ENCODE measurements at places on chromosomes 2 and 18.

GRCh38 chr2:236608710-236609109 lies 39.1 kb downstream of the ACKR3 start:
- DNase-seq: no peak

GRCh38 chr18:23495723-23496440 lies 7.4 kb upstream of the RMC1 start:
- no peak for DNase-seq

- DNase-seq: no peak
Measured at GRCh38 chr18:51275712-51276476, 78.4 kb upstream of the MEX3C start.

GRCh38 chr2:174023591-174024523 lies 58.7 kb upstream of the SP3 start:
- DNase-seq: no peak

GRCh38 chr2:220703279-220703678 lies 868.8 kb downstream of the EPHA4 start:
- no peak for DNase-seq

DNA sequence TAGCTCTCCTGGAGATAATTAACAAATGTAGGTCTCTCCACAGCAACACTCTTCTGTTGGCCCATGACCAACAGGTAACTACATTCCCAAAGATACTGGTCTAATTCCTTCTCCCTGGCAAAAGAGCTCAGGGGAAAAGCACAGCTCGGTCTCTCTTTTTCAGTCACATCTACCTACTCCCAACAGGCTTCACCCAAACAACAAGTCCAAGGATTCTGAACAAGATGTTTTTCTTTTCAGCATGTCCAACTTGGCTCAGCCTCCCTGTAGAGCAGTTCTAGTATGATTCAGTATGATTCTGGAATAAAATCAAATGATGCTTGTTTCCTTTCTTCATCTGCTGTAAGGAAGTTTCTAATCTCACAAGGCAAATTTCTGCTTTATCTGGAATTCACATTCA lies 1704.8 kb upstream of the PIK3C3 start:
- DNase-seq: no peak

- no peak for DNase-seq
Measured at GRCh38 chr2:207491086-207491485, 38.7 kb upstream of the CREB1 start.

GRCh38 chr18:79405781-79406575 lies 10.2 kb downstream of the NFATC1 start:
- DNase-seq: peak; percentile 73

DNA sequence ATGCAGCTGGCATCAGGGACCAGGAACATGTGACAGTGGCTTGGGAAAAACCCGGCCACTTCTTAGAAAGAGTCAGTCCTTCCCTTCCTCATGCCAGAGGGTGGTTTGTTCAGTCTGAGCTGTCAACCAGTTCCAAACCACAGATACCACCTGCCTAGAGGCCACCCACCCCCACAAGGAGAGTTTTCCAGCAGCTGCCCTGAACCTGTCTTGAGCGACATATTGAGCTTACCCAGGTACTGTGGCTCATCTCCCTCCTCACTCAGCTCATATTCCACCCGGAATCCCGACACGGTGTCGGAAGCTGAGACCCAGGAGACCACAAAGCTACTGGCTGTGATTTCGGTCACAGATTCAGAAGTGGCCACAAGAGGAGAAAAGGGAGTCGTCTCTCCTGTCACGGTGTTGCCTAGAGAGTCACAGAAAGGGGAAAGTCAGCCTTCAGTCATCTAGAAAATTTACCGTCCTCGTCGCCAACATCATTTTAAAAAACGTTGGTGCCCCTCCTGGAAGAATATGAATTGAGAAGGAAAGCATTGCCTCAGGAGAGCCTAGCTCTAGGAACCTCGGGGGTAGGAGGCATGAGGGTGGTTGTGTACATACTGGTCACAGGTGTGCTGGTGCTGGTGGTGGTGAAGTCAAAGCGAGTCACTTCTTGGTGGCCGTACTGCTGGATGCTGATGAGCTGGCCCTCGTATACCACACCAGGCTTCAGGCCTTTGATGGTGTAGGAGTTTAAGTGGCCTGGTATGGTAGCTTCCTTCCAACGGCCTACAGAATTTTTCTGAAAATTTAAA lies 26.3 kb downstream of the FN1 start:
- DNase-seq: no peak

DNA sequence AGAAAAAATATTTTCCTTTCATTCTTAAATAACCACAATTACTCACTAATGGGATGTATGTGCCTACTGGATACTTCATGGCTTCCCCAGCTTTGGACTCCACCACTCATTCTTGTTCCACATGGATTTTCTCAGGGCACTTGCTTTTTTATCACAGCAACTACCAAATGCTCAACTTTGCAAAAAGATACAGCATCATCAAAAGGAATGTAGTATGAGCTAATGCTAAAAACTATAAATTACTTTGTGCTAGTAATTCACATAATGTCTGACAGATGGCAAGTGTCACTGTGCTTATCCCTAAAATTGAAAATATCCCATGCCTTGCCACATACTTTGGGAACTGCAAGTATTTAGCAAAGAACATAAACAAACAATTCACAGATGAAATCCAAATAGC lies 130.4 kb upstream of the ZFP36L2 start:
- DNase-seq: no peak

GRCh38 chr2:166632616-166633015 lies 138.6 kb upstream of the SCN7A start:
- no peak for DNase-seq

DNA sequence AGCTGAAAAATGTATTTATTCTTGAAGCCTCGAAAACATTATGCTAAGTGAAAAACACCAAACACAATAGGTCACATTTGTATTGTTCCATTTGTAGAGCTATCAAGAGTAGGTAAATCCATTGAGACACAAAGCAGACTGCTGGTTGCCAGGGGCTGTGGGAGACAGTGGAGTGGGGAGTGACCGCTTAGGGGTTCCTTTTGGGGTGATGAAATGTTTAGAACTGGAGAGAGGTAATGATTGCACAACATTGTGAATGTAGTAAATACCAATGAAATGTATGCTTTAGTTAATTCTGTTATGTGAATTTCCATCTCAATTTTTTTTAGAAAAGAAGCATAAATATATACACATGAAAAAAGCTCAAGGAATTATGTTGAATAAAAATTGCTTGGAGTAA lies 15.8 kb downstream of the KCTD18 start:
- no peak for DNase-seq

GRCh38 chr2:240209493-240209892 lies 69.0 kb upstream of the OTOS start:
- DNase-seq: no peak

- no peak for DNase-seq
Measured at GRCh38 chr2:165568361-165568760, 98.9 kb downstream of the CSRNP3 start.

DNA sequence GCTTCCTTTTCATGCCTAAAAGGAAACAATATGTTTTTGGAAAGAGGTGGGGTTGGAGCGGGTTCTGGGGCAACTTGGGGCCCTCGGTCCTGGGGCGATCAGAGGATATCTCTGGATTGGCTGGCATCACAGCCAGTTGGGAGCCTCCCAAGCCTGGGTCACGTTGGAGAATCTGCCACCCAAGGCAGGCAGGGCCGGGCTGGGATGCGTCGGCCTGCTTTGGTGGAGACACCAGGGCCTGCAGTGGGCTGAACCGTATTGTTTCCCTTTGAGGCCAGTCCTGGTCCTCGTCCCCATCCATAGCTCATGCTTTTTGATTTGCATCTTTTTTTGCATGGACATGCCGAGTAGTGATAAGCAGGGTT lies 235.8 kb downstream of the ATAD2B start:
- no peak for DNase-seq

All from activated CD8-positive, alpha-beta memory T cell treated with anti-CD3 and anti-CD28 coated beads for 1 hour (primary cell).